ENCODE measurements at places on chromosomes 2 and 18.

- DNase-seq, result no peak
Observed at GRCh38 chr18:50409236-50409635, 34.4 kb downstream of the SKA1 start.

DNA sequence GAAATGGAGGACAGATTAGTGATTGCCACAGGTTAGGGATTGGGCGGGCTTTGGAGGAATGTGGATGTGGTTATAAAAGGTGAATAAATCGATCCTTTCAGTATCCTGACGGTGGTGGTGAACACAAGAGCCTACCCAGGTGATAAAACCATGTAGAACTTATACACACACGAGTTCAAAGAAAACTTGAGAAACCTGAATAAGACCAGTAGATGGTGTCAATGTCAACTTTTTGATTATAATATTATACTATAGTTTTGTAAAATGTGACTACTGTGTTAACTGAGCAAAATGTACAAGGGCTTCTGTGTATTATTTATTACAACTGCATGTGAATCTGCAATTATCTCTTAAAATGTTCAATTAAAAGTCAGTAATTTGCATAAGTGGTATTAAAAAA, 136.3 kb downstream of the ERBB4 start:
- no peak for DNase-seq

- DNase-seq, result no peak
Observed at GRCh38 chr2:37026050-37026449, 58.1 kb downstream of the HEATR5B start.

DNA sequence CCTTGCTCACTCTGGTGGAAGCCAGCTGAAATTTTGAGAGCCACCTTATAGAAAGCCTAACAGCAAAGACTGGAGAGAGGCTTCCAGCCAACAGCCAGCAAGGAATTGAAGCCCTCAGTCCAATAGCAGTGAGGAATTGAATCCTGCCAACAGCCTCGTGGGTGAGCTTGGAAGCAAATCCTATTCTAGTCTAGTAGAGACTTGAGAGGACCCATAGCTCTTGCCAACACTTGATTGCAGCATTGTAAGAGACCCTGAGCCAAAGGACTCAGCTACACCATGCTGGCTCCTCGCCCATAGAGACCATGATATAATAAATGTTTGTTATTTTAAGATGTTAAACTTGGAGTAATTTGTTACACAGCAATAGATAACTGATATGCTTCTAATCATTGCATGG, 403.0 kb upstream of the TNP1 start:
- DNase-seq, result no peak

DNA sequence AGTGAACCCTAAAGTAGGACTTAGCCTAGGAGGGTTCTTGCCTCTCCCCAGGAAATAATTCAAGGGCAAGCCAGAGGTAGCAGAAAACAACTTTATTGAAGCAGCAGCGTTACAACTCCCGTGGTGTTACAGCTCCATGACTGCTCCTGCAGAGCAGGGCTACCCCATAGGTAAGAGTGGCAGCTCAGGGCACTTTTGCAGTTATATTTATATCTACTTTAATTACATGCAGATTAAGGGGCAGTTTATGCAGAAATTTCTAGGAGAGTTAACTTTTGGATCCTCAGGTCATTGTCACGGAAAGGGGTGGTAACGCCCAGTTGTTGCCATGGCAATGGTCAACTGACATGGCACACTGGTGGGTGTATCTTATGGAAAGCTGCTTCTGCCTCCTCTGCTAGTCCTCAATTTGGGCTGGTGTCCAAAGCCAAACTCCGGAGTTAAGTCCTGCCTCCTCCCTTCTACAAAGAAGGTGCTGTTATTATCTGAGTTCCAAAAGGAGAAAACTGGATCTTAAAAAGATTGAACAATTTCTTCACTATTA, 1413.0 kb downstream of the DSC3 start:
- no peak for DNase-seq

DNA sequence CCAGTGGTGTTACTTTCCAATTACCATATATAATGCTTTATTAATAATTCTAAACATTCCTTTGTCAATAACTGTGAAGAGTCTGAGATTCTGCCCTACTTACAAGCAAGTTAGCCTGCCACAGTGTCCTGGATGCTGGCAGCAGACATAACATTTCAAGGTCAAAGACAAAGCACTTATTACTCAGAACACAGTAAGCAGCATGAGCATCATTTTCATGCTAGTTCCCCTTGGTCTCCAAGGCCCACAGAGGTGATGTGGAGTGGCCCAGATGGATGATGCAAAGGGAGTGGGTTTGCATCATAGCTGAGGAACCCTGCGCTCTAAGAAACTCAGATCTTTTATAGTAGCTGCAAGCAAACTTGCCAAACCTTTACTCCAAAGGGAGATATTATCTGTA, 349.7 kb downstream of the ZEB2 start:
- DNase-seq, result no peak

DNA sequence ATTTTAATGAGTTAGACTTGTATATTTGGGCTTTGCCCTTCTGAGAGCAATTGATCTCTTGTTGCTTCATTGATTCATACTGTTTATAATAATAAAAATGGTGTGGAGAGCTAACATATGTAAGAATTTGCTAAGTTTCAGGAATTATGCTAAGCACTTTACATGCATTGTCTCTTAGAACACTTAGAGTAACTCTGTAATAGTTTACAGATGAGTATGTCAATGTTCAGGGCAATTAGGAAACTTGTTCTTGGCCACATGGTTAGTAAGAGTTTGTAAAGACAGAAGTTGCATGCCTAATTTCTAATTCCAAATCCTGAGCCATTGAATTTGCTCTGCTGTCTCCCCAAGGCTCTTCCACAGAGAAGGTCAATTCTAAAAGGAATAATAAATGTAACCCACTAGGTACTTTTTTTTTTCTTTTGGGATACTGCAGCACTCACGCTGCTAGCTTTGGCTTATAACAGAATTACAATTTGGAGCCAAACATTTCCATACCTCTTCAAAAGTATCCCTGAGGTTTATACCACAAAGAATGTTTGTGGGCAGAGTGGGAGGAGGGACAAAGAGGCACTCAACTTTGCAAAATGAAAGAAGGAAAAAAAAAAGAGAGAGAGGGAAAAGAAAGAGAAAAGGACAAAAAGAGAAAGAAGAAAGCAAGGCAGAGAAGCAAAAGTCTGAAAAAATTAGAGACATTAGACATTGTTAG, 232.4 kb downstream of the CALCRL start:
- no peak for DNase-seq

DNA sequence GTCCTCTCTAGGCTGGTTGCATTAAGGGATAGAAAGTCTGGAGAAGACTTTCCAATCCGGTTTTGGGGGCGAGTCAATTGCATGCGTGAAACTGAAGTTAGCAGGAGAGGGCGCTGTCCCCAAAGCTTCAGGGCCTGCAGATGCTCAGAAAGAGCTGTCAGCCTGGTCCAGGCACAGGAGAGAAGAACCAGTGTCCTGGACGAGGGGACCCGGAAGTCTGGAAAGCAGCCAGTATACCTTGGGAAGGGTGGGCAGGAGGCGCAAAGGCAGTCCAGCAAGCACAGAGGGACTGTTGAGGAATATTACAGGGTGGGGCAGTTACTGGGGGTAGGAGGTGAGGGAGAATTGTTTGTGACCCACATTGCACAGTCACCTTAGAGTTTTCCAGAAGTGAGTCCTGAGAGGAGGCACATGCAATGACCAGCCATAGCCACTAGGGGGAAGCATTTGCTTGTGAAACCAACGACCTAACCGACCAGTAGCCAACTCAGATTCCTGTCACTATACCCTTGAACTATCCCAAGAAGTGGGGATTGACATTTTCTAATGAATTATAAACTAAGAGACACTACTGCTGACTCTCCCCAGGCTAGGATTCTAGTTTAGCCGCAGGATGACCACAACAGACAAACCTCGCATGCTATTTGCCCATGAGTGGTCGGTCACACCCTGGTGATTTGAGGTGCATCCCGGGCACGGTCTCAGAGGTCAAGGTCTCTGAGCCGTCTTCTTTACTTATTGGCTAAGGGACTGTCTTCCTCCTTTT, 172.8 kb downstream of the RDH14 start:
- peak; percentile 31 for DNase-seq

GRCh38 chr2:144950899-144951560, 431.1 kb upstream of the ZEB2 start:
- DNase-seq, result no peak

GRCh38 chr2:136254681-136255080, 136.7 kb upstream of the CXCR4 start:
- no peak for DNase-seq

DNA sequence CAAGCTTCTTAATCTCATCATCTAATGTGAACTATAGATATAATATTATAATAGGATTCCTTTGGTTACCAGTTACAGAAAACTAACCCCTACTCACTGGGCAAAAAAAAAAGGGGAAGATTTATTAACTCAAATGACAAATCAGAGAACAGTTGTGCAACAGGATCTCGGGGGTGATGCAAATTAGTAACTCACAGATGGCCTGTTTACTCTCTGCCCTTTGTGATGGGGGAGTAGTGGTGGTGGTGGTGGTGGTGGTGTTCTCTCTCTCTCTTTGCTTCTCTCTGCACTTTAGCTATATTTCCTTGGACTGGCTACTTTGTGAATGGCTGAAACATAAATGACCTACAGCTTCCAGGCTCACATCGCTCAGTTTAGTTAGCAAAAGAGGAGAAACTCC, 59.0 kb downstream of the TMEM247 start:
- no peak for DNase-seq

DNA sequence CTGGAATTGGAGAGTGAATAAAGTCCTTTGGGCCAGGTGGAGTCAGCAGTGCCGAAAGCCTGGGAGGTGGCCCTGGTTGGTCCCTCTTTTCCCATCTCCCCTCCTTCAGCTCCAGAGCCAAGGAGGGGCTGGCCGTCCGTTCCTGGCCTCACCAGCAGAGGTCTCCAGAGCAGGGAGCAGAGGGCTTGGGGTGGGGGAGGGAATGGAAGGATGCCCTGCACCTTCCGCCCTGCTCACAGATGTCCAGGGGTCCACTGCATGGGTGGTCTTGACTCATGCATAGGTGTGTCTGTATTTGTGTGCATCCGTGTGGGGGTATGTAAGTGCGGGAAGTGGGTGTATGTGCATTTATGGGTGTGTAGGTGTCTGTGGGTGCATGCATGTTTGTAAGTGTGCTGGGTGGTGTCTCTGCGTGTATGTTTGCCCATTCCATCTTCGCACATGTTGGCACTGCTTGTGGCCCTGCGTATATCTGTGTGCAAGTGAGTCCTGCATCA, 201.8 kb downstream of the ZFP36L2 start:
- peak; percentile 22 for DNase-seq

DNA sequence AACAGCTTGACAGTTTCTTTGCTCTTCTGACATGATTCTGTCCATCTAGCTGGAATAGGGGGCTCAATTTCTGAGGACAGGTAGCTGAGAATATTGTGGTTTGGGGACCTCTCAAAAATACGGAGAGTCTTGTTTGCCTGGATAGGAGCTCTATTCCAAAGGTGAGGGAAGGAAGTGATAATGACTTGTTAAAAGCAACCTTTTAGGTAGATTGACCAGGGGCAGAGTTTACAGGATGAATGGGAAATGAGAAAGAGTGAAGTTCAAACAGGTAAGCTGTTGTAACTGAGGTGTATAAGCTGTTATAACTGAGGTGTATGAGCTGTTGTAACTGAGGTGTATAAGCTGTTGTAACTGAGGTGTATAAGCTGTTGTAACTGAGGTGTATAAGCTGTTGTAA, 25.1 kb downstream of the PARD3B start:
- DNase-seq, result no peak

GRCh38 chr18:76394780-76395476, 100.1 kb downstream of the ZNF516 start:
- no peak for DNase-seq

DNA sequence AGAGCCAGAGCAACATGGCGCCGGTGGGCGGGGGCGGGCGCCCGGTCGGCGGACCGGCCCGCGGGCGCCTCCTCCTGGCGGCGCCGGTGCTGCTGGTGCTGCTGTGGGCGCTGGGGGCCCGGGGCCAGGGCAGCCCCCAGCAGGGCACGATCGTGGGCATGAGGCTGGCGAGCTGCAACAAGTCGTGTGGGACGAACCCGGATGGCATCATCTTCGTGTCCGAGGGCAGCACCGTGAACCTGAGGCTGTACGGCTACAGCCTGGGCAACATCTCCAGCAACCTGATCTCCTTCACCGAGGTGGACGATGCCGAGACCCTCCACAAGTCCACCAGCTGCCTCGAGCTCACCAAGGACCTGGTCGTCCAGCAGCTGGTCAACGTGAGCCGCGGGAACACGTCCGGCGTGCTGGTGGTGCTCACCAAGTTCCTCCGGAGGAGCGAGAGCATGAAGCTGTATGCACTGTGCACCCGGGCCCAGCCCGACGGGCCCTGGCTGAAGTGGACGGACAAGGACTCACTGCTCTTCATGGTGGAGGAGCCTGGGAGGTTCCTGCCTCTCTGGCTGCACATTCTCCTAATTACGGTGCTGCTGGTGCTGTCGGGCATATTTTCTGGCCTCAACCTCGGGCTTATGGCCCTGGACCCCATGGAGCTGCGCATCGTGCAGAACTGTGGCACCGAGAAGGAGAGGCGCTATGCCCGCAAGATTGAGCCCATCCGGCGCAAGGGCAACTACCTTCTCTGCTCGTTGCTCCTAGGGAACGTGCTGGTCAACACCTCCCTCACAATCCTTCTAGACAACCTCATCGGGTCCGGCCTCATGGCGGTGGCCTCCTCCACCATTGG, 507 bp downstream of the CNNM4 start:
- peak; percentile 58 for DNase-seq

- DNase-seq, result no peak
Observed at GRCh38 chr2:112777036-112777435, 7.3 kb downstream of the IL1A start.

DNA sequence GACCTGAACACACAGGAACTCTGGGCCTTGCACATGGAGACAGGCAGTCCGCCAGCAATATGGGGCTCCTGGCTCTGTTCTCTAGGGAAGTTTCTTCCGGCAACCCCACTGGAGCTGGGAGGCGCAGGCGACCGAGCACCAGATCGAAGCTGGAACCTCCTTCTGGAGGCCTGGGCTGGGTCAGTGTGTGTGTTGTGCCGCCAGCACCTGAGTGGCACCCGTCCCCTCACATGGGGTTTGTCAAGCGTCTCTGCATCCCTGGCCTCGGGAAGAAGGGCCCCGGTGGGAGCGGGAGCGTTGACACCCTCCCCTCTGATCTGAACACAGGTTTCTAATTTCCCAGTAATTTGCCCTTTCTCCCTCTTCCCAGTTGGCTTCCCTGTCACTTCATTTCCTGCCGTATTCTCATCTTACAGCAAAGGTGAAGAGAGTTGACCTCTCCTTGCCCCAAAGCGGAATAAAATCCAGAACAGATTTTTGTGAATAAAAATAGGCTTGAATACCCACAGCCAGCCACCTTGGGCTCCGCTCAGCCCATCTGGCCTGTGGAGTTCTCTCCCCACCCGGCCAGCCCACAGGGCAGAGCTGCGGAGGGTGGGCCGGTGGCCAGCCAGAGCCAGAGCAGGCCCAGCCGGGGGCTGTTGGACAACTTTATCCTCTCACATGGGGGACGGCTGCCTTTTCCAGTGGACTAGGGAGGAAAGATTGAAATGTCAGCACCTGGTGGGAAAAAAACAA, 85.9 kb downstream of the APOB start:
- DNase-seq, result no peak

GRCh38 chr2:86039178-86039962, 66.3 kb downstream of the POLR1A start:
- DNase-seq, result no peak
